ENCODE measurements at places on chromosomes 1 and 21. TPM values are rescaled to one million over a fixed set of nuclear protein-coding genes. Genes with fewer than 3 reads are reported as not detected.

Gene PTGFRN
- 61.0 TPM for total RNA-seq

Gene BLACAT1
- 0.72 TPM for total RNA-seq

Gene SPRR5
- not detected for total RNA-seq

Gene A3GALT2
- not detected for total RNA-seq

Gene SLAMF7
- 8.6 TPM for total RNA-seq

Gene ATP6V1G3
- total RNA-seq, result not detected

Gene RGS18
- not detected for total RNA-seq

- no peak for DNase-seq
Measured at GRCh38 chr1:151977662-151978230, 15.9 kb downstream of the S100A10 start.

- DNase-seq, result peak; percentile 71
Measured at GRCh38 chr1:107076841-107077240, 20.4 kb downstream of the PRMT6 start.

- DNase-seq, result no peak
Measured at GRCh38 chr1:38923607-38924006, 18.0 kb downstream of the RHBDL2 start.

DNA sequence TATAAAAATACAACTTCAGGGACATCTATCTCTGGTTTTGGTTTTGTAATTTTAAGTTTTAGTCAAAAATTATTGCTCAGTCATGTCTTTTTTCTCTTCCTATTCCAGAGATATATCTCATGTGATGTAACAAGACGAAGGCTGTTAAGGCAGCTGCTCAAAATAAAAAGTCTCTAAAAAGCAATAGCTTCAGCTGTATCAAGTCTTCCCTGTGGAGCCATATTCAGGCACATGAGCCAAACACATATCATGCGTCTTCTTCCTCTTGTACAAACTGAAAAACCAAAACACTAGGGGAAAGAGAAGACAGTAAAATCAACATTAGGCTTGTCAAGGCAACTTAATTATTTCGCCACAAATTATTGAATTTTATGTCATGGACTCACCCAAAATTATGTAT, 240.7 kb downstream of the NRIP1 start:
- no peak for DNase-seq

- no peak for DNase-seq
Measured at GRCh38 chr1:182394055-182394775, 2.6 kb upstream of the GLUL start.

GRCh38 chr21:42565206-42565810, 51.7 kb downstream of the SLC37A1 start:
- DNase-seq, result no peak

GRCh38 chr1:186574926-186575325, 105.3 kb downstream of the PTGS2 start:
- DNase-seq, result no peak

DNA sequence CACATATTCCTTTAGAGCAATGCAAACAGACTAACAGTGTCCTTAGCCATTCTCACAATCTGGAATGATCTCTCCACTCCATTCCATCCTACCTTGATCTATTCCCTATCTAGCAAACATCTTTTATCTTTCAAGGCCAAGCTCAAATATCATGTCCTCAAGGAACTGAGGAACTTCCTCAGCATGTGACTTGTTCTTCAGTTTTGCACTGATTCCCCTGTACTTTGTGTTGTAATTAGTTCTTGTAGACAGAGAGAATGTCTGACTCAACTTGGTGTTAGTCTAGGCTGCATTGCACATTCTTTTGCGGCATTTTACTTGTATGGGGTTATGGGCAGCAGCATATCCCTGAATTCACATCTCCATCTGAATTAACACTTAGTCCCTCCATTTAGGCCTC, 31.5 kb upstream of the GJA5 start:
- no peak for DNase-seq

DNA sequence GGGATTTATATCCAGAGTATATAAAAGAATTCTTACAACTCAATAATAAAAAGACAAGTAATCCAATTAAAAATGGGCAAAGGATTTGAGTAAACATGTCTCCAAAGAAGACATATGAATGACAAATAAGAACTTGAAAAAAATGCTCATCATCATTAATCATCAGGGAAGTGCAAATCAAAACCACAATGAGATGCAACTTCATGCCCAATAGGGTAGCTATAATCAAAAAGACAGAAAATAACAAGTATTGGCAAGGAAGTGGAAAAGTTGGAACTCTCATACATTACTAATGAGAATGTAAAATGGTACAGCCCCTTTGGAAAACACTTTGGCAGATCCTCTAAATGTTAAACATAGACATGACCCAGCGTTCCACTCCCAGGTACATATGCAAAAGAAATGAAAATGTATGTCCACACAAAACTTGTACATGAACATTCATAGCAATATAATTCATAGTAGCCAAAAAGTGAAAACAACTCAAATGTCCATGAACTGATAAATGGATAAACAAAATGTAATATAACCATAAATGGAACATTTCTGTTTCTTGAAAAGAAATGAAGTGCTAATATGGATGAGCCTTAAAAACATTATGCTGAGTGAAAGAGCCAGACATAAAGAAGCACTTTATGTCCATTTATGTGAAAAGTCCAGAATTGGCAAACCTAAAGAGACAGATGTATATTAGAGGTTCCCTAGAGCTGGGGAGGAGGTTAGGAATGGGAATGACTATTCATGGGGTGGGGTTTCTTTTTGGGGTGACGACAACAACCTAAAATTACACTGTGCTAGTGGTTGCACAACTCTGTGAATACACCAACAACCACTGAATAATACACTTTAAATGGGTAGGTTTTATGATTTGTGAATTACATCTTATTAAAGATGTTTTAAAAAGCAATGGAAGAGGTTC, 259.7 kb downstream of the RHOU start:
- DNase-seq, result no peak

DNA sequence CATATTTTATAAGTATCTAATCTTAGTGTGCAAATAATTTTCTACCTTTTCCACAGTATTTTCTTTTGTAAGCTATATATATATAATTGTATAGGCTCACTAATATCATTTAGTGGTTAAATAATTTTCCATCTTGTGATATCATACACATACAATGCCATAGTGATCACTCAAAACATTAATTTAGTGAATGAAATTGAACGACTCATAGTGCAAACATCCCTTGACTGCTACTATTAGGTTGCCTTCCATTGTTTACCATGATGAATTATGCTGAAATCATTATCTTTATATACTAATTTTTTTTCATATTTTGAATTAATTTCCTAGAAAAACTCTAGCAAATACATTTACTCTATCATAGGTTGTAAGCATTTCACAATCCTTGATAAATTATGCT, 127.1 kb downstream of the PCNX2 start:
- no peak for DNase-seq

GRCh38 chr21:45819478-45820170, 161.9 kb upstream of the COL6A1 start:
- peak; percentile 24 for DNase-seq

DNA sequence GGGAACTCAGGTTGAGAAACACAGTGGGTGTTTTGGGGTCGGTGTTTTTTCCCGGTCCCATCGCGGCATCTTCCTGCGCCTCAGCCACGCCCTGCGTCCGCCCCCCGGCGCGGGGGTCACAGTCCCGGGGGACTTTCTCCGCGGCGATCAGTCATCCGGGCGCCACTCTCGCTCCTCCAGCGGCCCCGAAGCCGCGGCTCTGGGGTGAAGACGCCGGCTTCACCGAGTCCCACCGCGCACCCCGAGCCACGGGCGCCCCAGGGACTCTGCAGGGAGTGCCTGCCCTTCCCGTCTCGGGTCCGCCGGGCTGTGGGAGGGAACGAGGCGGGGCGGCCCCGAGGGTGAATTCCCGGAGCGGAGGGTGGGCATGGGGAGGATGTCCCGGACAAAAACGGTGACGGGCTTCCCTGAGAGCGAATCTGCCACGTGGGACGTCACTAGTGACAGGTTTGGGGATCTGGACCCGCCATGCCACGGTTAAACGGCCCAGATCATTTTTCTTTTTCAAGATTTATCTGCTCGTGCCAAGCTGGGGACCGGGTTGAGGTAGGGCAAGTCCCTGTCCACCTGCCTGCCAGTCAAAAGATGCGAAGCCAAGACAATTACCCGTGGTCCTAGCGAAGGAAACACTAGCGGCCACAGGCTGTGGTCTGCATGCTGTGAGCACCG, 717 bp upstream of the BATF3 start:
- DNase-seq, result no peak

DNA sequence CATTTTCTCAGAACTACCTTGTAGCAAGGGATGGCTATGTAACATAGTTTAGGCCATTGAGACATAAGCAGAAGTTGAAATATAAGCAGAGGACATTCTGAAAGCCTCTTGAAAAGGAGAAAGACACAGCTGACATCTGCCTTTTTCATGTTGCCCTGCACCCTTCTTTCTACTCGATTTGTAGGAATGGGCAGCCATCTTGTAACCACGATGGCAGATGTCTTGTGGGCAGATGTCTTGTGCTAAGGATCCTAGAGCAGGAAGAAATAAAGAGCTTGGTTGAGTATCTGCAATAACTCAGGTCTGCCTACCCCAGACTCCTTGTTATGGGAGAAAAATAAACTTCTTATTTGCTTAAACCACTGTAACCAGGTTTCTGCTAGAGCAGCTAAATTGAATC, 351.0 kb downstream of the PDE4B start:
- no peak for DNase-seq

DNA sequence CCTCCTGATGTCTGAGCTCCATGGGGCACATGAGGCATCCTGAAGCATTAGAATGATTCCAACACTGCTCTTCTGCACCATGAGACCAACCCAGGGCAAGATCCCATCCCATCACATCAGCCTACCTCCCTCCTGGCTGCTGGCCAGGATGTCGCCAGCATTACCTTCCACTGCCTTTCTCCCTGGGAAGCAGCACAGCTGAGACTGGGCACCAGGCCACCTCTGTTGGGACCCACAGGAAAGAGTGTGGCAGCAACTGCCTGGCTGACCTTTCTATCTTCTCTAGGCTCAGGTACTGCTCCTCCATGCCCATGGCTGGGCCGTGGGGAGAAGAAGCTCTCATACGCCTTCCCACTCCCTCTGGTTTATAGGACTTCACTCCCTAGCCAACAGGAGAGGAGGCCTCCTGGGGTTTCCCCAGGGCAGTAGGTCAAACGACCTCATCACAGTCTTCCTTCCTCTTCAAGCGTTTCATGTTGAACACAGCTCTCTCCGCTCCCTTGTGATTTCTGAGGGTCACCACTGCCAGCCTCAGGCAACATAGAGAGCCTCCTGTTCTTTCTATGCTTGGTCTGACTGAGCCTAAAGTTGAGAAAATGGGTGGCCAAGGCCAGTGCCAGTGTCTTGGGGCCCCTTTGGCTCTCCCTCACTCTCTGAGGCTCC, 11.1 kb upstream of the RASSF5 start:
- no peak for DNase-seq

DNA sequence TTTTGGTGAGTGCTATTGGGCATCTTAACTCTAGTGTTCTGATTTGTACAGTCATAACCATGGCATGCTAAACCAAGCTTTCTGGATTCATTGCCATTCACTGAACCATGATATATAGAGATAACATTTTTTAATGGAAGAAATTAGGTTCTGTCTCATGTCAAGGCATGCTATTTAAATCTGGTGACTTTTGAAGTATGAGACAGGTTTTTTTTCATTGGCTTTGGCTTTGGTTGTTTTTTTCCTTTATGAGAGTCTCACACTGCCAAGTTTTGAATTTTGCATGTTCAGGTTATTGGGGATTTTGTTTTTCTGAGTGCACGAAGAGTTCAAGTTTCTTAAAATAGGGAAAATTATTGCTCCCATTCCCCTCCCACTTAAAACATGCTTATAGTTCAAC, 141.3 kb upstream of the ADAMTS5 start:
- no peak for DNase-seq

DNA sequence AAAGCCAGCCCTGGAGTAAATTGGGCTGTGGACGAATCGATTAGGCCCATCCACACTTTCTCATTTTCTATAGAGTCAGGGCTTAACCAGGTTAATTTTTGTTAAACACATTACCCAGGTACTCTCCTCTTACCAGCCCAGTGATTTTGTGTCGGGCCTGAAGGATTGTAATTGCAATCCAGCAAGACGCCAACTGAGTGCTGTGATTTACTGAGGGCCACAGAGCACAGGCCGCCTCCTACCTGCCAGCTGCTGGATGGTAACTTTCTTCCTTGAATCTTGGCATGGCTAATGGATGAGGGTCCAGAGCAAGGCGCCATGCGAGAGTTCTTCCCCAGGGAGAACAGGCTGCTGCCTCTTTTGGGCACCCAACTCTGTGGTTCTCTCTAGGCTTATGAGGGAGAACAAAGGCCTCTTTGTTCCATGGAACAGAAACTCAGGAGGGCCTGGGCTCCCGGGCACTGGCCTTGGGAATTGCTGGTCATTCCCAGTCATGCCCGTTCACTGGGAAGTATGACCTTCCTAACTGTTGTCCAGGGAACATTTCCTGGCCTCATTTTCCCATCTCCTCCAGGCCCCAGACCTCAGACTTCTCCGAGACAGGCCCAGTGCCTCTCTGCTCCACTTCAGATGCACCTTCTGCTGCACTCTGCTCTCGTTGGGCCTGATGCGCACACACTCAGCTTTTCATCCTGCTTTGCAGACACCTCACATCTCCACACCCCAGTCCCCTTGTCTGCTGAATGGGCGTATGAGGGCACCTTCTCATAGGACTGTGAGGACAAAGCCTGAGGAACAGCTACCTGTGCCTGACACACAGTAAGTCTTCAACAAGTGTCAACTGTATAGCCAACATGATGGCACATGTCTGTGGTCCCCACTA, 57.3 kb downstream of the SYF2 start:
- no peak for DNase-seq

- no peak for DNase-seq
Measured at GRCh38 chr1:19385869-19386591, 73.9 kb downstream of the SLC66A1 start.

Data from MCF 10A (cell line).